Panc1 (cell line): ENCODE measurements at places on chromosomes 3 and 15. TPM values are rescaled to one million over a fixed set of nuclear protein-coding genes. Genes with fewer than 3 reads are reported as not detected.

DNA sequence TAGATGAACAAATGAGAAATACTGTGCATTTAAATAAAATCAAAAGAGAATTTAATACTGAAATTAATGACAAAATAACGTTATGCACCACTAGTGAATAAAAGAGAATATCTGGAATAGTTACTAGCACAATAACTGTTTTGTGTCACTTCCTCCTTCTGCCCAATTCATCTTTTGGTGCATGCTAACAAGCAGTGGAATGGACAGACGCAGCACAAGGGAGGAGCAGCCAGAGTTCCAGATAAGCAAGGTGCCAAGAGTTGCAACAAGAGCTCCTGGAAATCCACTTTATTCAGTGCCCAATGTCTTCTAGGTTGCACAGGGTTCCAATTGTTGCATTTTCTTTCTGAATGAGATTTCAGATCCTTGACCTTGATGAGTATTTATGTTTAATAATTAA is 66.5 kb upstream of the PLXND1 start:
- no peak for DNase-seq

- no peak for DNase-seq
Measured at GRCh38 chr3:54021071-54021470, 101.3 kb upstream of the CACNA2D3 start.

DNA sequence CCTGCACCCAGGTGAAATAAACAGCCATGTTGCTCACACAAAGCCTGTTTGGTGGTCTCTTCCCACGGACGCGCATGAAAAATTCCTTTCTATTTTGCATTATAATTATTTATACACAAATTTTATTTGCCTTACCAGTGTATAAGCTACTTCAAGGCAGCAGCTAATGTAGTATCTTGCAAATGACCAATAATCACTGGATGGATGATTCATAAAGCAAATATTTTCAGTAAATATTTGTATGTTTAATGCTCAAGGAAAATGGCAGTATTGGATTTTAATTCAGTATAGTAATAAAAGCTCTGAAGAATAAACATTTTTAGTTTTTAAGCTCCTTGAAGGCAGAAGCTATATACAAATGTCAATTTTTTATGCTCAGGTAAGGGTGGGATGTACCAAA is 158.7 kb upstream of the NANOGP8 start:
- DNase-seq, result no peak

DNA sequence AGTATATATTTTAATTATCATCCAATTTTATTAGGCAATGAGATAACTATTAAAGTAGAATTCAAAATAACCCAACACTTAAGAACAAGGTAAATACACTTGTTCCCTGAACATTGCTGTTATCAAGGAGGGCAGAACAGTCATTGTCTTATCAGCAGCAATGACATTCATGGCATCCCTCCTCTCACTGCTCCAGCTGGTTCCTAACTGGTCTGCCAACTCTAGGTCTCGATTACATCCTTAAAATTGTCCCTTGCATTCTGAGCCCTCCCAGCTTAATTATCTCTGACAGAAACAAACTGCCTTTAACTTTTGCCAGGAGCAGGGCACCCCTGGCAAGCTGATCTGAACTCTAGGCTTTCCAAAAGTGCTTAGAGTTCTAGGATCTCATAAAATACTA is 14.0 kb upstream of the DYNC1LI1 start:
- DNase-seq, result no peak

GRCh38 chr15:23033979-23034378 is 5.4 kb downstream of the TUBGCP5 start:
- no peak for DNase-seq

The IFT80 gene
- total RNA-seq, result 35.1 TPM

The CD200R1L gene
- not detected for total RNA-seq

The NTRK3 gene
- not detected for total RNA-seq

The SOX14 gene
- total RNA-seq, result not detected

The CLDN18 gene
- total RNA-seq, result 0.08 TPM
